CD14-positive monocyte (primary cell): ENCODE measurements at places on chromosomes 3 and 15. TPM values are rescaled to one million over a fixed set of nuclear protein-coding genes. Genes with fewer than 3 reads are reported as not detected.

GRCh38 chr3:150469931-150470740 lies 62.0 kb downstream of the TSC22D2 start:
- no peaks in the 10 kb centered on the region for H3K4me1 ChIP-seq
- H3K36me3 ChIP-seq = no peaks in the 10 kb centered on the region
- no peaks in the 10 kb centered on the region for H3K27me3 ChIP-seq
- H3K4me3 ChIP-seq = no peak overlapping the region

DNA sequence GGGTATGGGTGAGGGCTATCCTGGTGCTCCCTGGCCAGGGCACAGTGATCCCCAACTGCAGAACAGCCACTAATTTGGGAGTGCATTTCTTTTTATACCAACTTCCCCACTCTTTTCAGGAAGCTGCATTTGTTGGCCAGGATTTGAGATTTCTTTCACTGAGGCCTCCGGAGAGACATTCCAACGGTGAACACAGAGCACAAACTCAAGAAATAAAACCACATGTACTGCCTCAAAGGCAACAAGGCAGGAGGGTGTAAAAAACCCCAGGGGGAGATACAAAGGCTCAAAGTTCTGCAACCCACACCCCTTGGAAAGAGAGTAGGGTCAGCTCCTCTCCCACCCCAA lies 65.3 kb downstream of the CPN2 start:
- no peaks in the 10 kb centered on the region for H3K4me1 ChIP-seq
- no peaks in the 10 kb centered on the region for H3K27me3 ChIP-seq
- no peak overlapping the region for H3K4me3 ChIP-seq
- DNase-seq = no peak

GRCh38 chr3:169404520-169404890 lies 259.0 kb downstream of the MECOM start:
- no peaks in the 10 kb centered on the region for H3K27me3 ChIP-seq
- no peaks in the 10 kb centered on the region for H3K36me3 ChIP-seq
- no peak for DNase-seq
- H3K4me3 ChIP-seq = no peak overlapping the region
- no peak overlapping the region for H3K27ac ChIP-seq

The RAD51 gene
- 0.10 and 0.28 TPM in 2 replicates for polyA plus RNA-seq

The PCSK6 gene
- 0.10 TPM for polyA plus RNA-seq
